Right ventricle myocardium superior (tissue), 1 donor: ENCODE measurements at places on chromosomes 1 and 21. TPM values are rescaled to one million over a fixed set of nuclear protein-coding genes. Genes with fewer than 3 reads are reported as not detected.
A peak's percentile ranks its signal among the peaks of the same experiment; 100 is the strongest.

KRTAP12-2 gene
- not detected for total RNA-seq

- no peak for DNase-seq
Observed at GRCh38 chr21:34812504-34813265, 143.9 kb downstream of the CLIC6 start.

GRCh38 chr1:55249646-55250398, 34.7 kb upstream of the USP24 start:
- no peak for DNase-seq

MANEAL gene
- total RNA-seq = 0.91 TPM

DNA sequence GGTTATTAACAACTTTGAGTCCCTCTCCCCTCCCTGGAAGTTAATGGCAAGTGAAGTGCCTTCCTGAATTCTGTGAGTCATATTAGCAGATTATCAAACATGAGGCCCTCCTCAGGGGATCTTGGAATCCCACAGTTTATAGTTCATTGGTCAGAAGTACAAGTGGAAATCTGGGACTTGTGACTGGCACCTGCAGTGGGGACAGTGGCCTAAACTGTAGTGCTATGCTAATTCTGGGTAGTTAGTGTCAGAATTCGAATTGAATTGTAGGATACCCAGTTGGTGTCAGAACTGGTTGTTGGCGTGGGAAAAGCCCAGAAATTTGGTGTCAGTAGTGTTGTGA, 26.2 kb downstream of the ZYG11B start:
- no peak for DNase-seq

GRCh38 chr21:36297938-36298572, 21.9 kb upstream of the MORC3 start:
- DNase-seq = no peak

GRCh38 chr1:28208818-28209441, 23.9 kb downstream of the DNAJC8 start:
- DNase-seq = peak; percentile 49

DNA sequence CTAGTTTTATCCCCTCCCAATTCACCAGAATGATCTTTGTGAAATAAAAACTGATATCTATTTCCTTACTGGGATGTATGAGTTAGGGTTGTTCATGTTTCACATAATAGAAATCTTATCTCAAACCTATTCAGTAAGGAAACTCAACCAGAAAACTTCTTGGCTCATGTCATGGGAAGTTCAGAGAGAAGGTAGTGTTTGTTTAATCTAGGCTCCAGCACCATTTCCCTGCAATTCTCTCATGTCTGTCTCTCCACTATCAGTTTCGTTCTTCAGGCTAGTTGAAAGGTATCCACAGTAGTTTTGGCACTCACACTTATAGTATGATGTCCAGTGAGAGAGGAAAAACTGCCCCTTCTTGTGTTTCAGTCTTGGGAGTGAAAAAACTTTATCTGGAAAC, 34.6 kb upstream of the UHMK1 start:
- no peak for DNase-seq

- no peak for DNase-seq
Observed at GRCh38 chr1:186700722-186701121, 20.5 kb upstream of the PTGS2 start.

- no peak for DNase-seq
Observed at GRCh38 chr1:207808322-207808705, 56.5 kb downstream of the CD46 start.

DNA sequence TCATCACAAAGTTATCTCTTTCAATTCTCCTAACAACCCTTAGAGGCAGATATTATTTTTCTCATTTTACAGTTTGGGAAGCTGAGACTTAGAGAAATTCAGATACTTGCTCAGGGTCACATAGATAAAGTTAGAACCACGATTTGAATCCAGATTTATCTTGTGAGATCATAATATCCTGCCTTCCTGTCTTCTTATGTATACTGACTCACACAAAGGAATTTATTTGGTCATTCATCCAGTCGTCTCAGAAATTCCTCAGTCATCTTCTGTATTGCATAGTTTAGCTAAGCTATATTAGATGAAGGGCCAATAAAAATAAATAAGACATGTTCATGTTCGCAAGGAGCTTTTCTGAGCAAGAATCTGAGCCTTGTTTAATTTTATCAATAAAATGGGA, 35.8 kb upstream of the RUNX1 start:
- no peak for DNase-seq

DNA sequence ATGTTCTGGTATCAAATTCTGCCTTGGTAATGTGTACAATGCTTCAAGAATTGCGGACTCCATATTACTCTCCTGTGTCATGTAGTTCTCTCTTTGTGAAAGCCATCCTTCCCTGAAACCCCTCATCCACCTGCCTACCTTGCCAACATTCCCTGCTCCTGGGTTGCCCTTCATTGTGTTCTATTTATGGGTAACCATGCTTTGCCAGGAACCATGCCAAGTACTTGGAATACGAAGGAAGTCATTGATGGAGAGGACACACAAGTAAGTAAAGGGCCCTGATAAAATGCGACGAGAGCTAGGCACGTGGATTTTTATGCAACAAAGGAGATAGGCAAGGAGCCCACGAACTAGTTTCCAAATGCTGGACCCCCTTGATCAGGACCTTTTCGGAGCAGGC, 300.8 kb downstream of the DISC1 start:
- no peak for DNase-seq

- DNase-seq = no peak
Observed at GRCh38 chr1:200182701-200183100, 155.2 kb downstream of the NR5A2 start.

DNA sequence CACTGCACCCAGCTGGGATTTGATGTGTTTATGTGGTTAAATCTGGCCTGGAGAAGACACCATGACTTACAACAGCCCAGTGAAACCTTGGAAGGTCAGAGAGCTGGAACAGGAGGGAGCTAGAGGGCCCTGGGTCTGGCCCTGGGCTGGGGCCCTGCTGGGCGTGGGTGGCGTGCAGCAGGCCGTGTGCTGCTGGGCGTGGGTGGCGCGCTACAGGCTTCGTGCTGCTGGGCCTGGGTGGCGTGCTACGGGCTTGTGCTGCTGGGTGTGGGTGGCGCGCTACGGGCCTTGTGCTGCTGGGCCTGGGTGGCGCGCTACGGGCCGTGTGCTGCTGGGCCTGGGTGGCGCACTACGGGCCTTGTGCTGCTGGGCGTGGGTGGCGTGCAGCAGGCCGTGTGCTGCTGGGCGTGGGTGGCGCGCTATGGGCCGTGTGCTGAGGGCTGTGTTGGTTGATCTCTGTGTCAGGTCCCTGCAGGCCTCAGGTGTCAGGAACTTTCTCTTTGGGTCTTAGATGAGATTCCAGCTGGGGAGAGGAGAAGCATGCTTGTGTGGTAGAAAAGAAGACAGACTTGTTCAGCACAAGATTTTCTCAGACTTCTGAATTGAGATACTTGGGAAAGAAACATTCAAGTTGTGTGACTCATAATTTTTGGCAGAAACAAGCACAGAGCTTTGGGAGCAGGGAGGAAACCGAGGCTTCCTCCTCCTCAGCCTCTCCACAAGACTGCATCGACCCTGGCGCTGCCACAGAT, 66.0 kb downstream of the COL18A1 start:
- DNase-seq = peak; percentile 58

ETV3L gene
- total RNA-seq = not detected

DNA sequence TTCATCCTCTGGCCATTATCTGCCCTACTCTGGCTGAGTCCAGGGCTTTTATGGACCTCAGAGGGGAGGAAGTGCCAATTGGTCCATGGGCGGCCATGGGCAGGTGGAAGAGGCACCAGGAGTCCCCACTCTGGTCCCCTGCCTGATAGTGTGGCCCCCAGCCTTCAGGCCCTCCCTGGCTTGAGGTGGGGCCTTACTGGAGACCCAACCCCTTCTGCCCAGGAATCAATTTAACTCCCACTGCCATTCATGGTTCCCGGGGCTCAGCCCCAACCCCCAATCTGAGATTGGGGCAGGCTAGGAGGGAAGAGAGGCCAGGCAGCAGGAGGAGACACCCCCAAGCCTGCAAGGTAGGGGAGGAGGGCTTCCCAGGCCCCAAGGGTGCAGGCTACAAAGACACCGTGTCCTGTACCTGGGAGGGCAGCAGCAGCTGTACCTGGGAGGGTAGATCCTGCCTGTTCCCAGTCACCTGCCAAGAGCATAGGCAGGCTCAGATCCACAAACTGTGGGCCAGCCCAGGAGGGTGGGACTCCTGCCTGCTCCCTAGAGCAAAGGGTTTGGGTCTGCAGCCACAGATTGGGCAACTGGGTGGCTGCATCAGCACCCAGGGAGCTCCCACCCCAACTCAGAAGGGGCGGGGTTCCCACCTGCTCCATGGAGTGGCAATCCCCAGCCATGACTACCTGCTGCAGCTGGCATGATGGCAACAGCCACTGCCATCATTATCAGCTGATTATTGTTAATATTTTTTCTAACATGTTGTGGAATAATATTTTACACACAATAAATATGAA, 1044.1 kb upstream of the B3GALT2 start:
- DNase-seq = no peak

DNA sequence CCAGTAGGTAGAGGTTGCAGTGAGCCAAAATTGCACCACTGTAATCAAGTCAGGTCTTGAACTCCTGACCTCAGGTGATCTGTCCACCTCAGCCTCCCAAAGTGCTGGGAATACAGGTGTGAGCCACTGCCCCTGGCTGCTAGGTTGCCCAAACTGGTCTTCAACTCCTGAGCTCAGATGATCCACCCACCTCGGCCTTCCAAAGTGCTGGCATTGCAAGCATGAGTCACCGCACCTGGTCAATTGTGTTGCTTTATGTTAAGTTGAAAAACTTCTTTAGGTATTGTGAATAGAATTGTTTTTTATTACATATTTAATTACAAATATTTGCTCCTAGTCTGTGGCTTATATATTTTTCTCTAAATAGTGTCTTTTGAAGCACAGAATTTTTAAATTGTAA, 80.5 kb downstream of the PRKAB2 start:
- DNase-seq = no peak

DNA sequence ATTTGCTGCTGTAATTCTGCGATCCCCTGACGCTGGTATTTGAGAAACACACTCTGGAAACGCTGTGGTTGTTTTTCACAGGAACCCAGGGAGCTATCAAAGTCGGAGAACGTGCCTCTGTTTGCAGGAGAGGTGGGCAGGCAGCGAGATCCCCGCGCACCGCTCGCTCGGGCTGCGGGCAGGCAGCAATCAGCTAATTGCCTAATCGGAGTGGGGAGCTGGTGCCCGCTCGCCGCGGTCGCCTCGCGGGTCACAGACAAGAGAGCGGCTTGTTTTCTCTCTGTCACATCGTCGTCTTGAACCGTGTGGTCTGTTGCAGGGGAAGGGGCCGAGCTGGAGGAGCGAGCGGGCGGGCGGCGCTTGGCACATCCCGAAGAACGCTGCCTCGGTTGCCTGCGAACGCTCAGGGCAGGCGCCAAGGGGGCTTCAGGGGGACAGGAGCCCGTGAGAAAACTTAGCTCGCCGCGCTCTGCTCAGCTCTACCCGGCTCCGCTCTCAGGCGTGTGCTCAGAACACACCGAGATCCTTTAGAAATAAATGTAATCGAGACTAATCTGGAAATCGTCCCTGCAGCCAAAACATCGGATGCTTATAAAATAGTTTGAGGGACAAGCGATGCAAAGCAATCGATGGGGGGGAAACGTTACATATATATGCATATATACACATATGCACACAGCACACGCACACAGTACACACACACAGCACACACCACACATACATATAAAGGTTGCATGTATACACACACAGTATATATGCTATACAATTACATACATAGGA, 93.6 kb upstream of the SMYD2 start:
- DNase-seq = peak; percentile 36

- no peak for DNase-seq
Observed at GRCh38 chr1:157700732-157701131, at the start of gene FCRL3. Gene FCRL3, minus strand, starts transcription at chr1:157700769. Its CDS starts 280 bp downstream, at chr1:157700489.

GRCh38 chr1:23273450-23274133, 56.3 kb upstream of the HTR1D start:
- no peak for DNase-seq

HSD3B1 gene
- not detected for total RNA-seq

GRCh38 chr1:234975941-234976860, 152.4 kb downstream of the TOMM20 start:
- peak; percentile 61 for DNase-seq

ADORA3 gene
- total RNA-seq = 3.3 TPM

- DNase-seq = no peak
Observed at GRCh38 chr1:215360758-215361157, 206.3 kb upstream of the KCTD3 start.

DNA sequence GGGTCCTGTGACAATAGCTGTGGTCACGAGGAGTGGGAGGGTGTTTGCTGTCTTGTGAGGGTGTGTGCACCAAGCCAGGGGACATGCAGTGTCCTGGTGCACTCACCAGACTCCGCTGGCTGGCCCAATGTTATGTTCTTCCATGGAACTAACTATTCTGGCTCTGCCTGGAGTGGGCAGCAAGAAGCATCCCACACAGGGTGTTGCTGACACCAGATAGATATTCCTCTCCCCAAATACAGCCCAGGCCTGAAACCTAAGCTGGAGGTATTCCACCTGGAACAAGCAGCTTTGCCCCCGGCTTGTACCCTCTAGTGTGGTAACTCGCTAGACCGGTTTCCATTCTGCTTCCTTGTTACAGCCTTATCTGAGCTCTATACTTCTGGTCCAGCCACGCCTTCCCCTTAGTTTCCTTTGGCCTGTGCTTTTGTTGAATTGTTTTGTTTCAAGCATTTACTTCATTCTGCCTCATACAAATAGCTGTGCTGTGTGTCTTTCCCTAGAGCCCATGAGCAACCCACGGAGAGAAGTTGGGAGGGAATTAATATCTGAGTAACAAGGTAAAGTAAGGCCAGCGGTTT, 14.7 kb upstream of the LY9 start:
- no peak for DNase-seq

BRDT gene
- not detected for total RNA-seq

DNA sequence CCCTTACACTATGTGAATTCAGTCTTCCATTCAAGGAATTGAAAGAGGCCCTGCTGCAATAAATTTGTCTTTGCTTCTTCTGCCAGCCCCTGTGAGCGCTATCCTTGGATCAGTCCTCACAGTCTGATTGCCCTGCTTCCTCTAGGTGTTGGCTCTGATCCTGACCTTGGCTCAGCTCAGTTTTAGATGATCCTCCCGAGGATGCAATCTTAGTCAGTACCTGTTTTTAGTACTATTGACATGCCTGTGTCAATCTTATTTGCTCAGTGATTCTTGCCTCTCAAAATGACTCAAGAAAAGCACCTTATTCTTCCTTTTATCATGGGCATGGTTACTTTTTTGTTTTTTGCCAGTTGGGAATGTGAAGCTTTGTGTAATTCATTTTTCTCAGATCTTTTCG, 101.4 kb upstream of the KCNK1 start:
- no peak for DNase-seq

ISG20L2 gene
- 12.3 TPM for total RNA-seq

- DNase-seq = no peak
Observed at GRCh38 chr1:17679856-17680255, 75.3 kb upstream of the ACTL8 start.

- DNase-seq = no peak
Observed at GRCh38 chr1:20327467-20327866, 36.8 kb downstream of the VWA5B1 start.

- no peak for DNase-seq
Observed at GRCh38 chr1:154334079-154335024, 9.0 kb downstream of the ATP8B2 start.

DNA sequence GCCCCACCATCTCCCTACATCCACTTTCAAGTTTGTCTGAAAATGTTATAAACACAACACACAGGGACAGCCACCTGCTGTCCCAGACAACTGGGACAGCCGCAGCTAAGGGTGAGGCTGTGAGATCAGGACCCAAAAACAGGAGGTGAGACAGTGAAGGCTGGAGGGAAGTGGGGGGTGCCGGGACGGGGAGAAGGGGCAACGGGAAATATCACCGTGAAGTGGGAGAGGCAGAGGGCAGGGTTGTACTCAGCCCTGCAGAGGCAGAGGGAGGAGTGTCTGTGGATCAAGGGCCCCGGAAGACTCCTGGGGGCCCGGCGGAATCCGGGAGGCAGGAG, 114.4 kb downstream of the CASZ1 start:
- DNase-seq = no peak

GRCh38 chr1:7633506-7634245, 137.4 kb upstream of the VAMP3 start:
- DNase-seq = no peak
